Naive thymus-derived CD4-positive, alpha-beta T cell (primary cell): ENCODE measurements at places on chromosomes 3 and 15. TPM values are rescaled to one million over a fixed set of nuclear protein-coding genes. Genes with fewer than 3 reads are reported as not detected.

Gene KNG1
- total RNA-seq, result not detected

Gene SLC27A2
- 0.61 TPM for total RNA-seq

Gene P4HTM
- total RNA-seq, result 74.7 TPM

Gene MB21D2
- total RNA-seq, result 3.3 TPM

Gene VPS33B
- 25.7 TPM for total RNA-seq

Gene SYNPR
- not detected in 2 replicates for total RNA-seq

Gene GOLGA8G
- total RNA-seq, result not detected

Gene MCF2L2
- total RNA-seq, result 0.27 TPM

Gene WDR73
- 33.1 TPM for total RNA-seq

Gene KBTBD8
- 9.5 TPM for total RNA-seq

Gene NR2F2
- not detected for total RNA-seq

Gene CCDC39
- total RNA-seq, result not detected

Gene MEGF11
- total RNA-seq, result not detected

Gene U2SURP
- total RNA-seq, result 128 and 136 TPM in 2 replicates

Gene RPL35A
- total RNA-seq, result 2,246 TPM

Gene CSPG4
- not detected for total RNA-seq

Gene SLC6A11
- not detected for total RNA-seq

Gene CKMT1A
- total RNA-seq, result not detected

Gene MESP2
- not detected for total RNA-seq

Gene PLA2G4E
- total RNA-seq, result not detected

Gene MAPKAPK3
- total RNA-seq, result 26.7 TPM

Gene CEMIP
- not detected for total RNA-seq

Gene CGGBP1
- total RNA-seq, result 112 and 115 TPM in 2 replicates

Gene AMIGO3
- total RNA-seq, result 0.24 TPM in 1 of 2 replicates, not detected in the other

Gene ZPLD1
- total RNA-seq, result not detected

Gene LAMB2
- 1.2 TPM for total RNA-seq

Gene SLC6A20
- not detected for total RNA-seq

Gene EEF1AKMT4
- total RNA-seq, result 0.27 TPM

Gene SI
- total RNA-seq, result not detected

Gene MORC1
- not detected in 2 replicates for total RNA-seq

Gene TM4SF18
- not detected for total RNA-seq

Gene DYNLT2B
- 7.4 TPM for total RNA-seq

Gene GPR87
- not detected for total RNA-seq

Gene CAND2
- total RNA-seq, result 0.15 and 0.36 TPM in 2 replicates

Gene ISL2
- total RNA-seq, result 0.51 and 0.71 TPM in 2 replicates

Gene CLEC3B
- total RNA-seq, result 1.5 TPM

Gene SCN10A
- not detected for total RNA-seq

Gene SNRK
- total RNA-seq, result 146 TPM

Gene WNT5A
- not detected for total RNA-seq

Gene PRR20G
- not detected for total RNA-seq

Gene PLA1A
- total RNA-seq, result not detected in 2 replicates

Gene NOX5
- not detected for total RNA-seq

Gene ALPK3
- total RNA-seq, result 0.19 TPM

Gene GOLGA8K
- total RNA-seq, result 0.93 TPM
